ENCODE measurements at places on chromosomes 5 and 9.

DNA sequence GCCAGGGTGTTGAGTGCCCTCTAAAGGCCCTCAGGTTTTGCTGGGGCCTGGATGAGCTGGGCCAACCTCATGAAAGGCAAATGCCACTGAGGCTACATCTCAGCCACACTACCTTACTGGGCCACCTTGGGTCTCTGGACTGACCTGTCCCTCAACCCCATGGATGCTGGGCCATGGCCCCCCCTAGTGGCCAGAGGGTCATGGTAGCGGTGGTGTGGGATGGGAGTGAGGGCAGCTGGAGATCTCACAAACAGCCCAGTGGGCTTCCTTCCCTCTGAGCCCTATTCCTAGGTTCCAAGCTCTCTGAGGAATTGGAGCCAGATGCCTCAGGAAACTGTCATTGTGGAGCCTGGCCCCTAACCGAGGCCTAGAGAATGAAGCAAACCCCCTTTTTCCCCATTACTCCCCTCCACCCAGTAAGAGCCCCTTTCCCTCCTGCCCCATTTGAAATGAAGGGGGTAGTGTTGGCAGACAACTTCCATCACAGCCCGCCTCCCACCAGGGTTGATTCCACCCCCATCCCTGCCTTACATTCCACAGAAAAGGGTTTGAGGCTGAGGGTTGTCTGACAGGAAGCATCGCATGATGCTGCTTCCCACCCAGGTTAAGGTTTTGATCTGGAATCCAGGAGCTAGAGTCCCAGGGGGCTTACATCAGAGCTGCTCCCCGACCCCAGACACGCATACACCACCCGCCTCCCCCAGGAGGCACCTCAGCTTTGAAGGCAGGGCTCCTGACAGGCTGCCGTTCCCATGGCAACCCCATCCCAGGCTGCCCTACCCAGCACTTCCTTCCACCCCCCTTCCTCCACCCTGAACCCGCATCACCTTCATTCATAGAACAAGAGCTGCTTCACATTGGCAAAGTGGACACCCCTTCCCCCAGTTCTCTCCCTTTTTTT, 63.9 kb downstream of the PCDH1 start:
- H3K27ac ChIP-seq, result no peak overlapping the region
- peaks cover 9% of the 10 kb centered on the region for H3K4me1 ChIP-seq
- no peaks in the 10 kb centered on the region for H3K36me3 ChIP-seq
- H3K27me3 ChIP-seq, result peaks cover 79% of the 10 kb centered on the region

- peaks cover 7% of the 10 kb centered on the region for H3K36me3 ChIP-seq
- no peak for DNase-seq
- no peaks in the 10 kb centered on the region for H3K27me3 ChIP-seq
- H3K27ac ChIP-seq, result peak overlapping the region; percentile 89
Measured at GRCh38 chr9:124853605-124854143, 414 bp downstream of the WDR38 start.

DNA sequence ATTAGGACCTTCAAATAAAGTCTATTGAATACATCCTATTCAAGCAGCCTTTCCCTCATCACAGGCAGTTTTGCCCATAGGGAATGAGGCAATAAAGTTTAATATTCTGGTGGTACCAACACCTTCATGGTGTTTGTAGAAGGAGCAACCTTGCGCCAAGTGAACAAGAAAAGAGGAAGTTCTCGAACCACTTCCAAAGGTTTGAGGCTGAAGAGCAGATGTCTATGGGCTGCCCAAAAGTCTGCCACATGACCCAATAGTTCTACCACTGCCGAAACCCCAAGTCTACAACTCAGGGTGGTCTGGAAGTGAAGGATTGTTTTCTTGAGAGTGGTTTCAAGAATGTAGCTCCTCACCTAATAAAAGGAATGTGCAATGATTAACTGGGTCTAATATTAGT, 123.1 kb downstream of the NPR3 start:
- no peak overlapping the region for H3K4me3 ChIP-seq
- H3K4me1 ChIP-seq, result no peaks in the 10 kb centered on the region
- no peak for DNase-seq
- H3K27me3 ChIP-seq, result no peaks in the 10 kb centered on the region

GRCh38 chr9:128838338-128838737, 8.7 kb upstream of the SPOUT1 start:
- H3K36me3 ChIP-seq, result peaks cover 10% of the 10 kb centered on the region
- DNase-seq, result no peak
- no peaks in the 10 kb centered on the region for H3K4me1 ChIP-seq
- no peaks in the 10 kb centered on the region for H3K27me3 ChIP-seq
- H3K27ac ChIP-seq, result no peak overlapping the region

GRCh38 chr5:4735261-4735660, 404.9 kb upstream of the ADAMTS16 start:
- H3K4me3 ChIP-seq, result no peak overlapping the region
- no peaks in the 10 kb centered on the region for H3K36me3 ChIP-seq
- H3K27me3 ChIP-seq, result no peaks in the 10 kb centered on the region
- H3K27ac ChIP-seq, result no peak overlapping the region
- no peak for DNase-seq

DNA sequence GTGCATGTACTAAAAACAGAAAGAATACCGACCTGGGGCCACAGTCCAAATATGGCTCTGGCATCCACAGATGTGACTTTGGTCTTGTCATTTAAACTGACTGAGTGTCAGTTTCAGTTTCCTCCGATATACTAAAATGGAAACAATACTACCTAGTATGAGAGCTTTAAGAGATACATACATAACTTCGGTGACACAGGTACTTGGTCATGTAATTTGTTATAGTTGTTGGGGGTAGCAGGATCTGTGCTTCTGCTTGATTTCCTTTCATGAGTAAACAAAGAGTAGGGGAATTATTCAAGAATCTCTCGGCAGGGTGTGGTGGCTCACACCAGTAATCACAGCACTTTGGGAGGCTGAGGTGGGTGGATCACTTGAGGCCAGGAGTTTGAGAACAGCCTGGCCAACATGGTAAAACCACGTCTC, 32.1 kb downstream of the MTMR12 start:
- peak overlapping the region; percentile 89 for H3K27ac ChIP-seq
- no peak for DNase-seq
- H3K27me3 ChIP-seq, result no peaks in the 10 kb centered on the region

DNA sequence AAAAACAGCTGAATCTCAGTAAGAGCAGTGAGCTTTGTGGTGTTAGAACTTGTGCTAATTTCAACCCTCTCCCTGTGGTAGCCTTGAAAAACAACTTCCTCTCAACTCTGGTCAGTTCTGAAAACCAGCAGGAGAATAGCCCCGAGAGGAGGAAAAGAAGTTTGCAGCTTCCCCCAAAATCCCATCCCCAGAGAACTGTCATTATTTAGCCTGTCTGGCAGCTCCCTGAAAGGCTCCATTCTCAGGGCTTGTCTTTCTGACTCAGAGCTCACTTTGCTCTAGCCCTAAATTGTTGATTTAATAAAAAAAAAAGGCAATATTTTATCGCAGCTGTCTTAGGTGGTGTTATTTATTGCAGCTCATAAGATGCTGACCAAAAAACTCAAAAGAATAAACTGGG, 11.4 kb upstream of the SLC45A2 start:
- peaks cover 5% of the 10 kb centered on the region for H3K4me1 ChIP-seq
- no peaks in the 10 kb centered on the region for H3K27me3 ChIP-seq
- no peak for DNase-seq
- peaks cover 10% of the 10 kb centered on the region for H3K36me3 ChIP-seq
- H3K4me3 ChIP-seq, result no peak overlapping the region

DNA sequence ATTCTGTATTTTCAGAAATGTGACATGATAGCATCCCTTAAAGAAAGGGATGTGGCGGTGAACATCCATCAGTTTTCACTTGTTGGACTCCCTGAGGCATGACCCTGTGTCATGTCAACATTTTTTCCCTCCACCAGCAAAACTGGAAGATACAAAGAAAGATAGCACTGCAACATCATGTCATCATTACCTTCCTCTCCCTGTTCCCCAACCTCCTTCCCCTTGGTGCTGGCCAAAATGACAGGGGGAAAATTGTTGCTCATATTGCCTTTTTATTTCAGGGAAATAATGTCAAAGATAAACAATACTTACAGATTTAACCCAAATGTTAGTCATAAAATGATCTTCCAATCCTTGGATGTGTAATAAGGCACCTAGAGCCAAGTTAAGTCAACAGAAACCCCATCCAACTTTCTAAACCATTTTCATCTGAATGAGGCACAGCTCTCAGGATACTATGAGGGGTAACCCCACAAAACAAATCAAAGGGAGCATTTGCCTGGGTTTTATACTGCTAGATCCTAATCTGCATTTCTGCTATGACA, 644.3 kb downstream of the ACTL7B start:
- no peak overlapping the region for H3K4me3 ChIP-seq
- no peak overlapping the region for H3K27ac ChIP-seq
- no peaks in the 10 kb centered on the region for H3K36me3 ChIP-seq
- H3K4me1 ChIP-seq, result no peaks in the 10 kb centered on the region
- H3K27me3 ChIP-seq, result no peaks in the 10 kb centered on the region

DNA sequence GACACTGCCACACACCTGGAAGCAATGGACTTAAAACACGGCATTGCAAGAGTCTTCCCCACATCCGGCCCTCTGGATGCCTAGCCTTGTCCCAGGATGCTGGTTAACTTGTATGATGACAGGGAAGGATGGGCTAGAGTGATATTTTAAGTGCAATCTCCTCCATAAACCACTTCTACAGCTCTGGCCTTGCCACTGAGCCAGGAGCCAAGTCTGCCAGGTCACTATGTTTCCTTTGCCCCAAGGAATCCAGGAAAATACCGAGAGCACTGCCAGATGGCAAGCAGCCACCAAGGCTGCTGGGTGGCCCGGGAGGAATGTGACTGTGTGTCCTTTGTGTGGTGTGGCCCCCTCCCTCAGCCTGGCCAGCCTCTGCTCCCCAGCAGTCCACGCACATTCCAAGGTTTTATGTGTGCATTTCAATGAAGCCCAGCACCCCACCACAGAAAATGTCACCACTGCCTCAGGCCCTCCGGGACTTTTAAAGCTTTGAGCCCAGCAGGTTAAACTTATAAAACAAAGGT, 106.0 kb downstream of the FRMD3 start:
- no peak overlapping the region for H3K4me3 ChIP-seq
- DNase-seq, result no peak
- H3K27ac ChIP-seq, result no peak overlapping the region
- H3K4me1 ChIP-seq, result no peaks in the 10 kb centered on the region
- no peaks in the 10 kb centered on the region for H3K27me3 ChIP-seq

DNA sequence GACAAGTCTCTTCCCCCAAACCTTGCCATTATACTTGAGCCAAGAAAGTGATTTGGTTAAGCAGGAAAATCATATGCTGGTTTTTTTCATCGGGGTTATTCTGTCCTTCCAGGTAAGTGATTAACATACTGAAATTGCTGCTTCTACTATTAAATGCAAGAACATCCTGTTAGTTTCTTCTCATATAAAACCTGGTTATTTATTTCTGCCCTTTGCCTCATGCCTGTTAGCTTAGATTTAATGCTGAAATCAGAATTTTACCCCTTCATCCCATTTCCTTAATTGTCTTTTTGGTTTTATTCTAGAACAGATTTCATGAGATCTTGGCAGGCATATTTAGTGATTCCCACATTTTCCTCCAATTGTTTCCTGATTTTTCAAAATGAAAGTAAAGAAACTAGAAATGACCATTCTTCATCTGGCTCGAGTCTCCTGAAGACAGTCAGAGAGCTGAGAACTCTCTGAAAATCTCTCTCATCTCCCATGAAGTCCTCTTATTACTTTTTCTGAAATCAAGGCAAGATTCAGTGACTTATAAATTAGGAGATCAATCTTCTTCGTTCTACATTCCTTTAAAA, 132.9 kb downstream of the NFIB start:
- no peak for DNase-seq
- no peaks in the 10 kb centered on the region for H3K4me1 ChIP-seq
- H3K4me3 ChIP-seq, result no peak overlapping the region
- no peaks in the 10 kb centered on the region for H3K27me3 ChIP-seq

DNA sequence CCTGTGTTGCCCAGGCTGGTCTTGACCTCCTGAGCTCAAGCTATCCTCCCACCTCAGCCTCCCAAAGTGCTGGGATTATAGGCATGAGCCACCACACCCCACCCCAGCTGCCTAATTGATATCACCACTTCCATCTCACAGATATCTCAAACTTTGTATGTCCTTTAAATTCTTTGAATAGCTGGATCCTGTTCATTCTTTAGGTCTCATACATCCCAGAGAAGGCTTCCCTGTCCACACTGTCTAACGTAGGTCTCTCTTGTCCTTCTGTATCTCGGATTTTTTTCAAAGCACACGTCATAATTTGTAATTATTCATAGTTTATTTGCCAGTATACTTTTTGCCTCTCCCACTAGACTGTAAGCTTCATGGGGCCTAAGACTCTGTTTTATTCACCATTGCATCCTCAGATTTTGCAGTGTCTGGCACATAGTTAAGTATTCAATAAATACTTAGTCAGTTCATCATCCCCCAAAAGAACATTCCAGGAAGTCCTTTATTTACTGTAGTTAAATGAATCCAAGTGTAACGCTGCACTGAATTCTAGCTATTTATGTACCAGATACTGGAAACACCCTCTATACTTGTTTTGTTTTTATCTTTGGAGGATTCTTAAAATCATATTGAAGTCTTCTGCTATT, 10.5 kb downstream of the ARSK start:
- H3K4me1 ChIP-seq, result peaks cover 5% of the 10 kb centered on the region
- no peaks in the 10 kb centered on the region for H3K27me3 ChIP-seq
- peaks cover 17% of the 10 kb centered on the region for H3K36me3 ChIP-seq
- DNase-seq, result no peak
- H3K4me3 ChIP-seq, result no peak overlapping the region
- no peak overlapping the region for H3K27ac ChIP-seq

- H3K36me3 ChIP-seq, result no peaks in the 10 kb centered on the region
- no peaks in the 10 kb centered on the region for H3K27me3 ChIP-seq
- no peak for DNase-seq
- H3K27ac ChIP-seq, result no peak overlapping the region
- no peak overlapping the region for H3K4me3 ChIP-seq
- no peaks in the 10 kb centered on the region for H3K4me1 ChIP-seq
Measured at GRCh38 chr5:33701251-33701650, 190.5 kb downstream of the ADAMTS12 start.

- peaks cover 1% of the 10 kb centered on the region for H3K36me3 ChIP-seq
- H3K4me1 ChIP-seq, result peaks cover 22% of the 10 kb centered on the region
- peak overlapping the region; percentile 56 for H3K27ac ChIP-seq
- no peak overlapping the region for H3K4me3 ChIP-seq
Measured at GRCh38 chr9:114756920-114757319, 48.9 kb downstream of the TNFSF15 start.

DNA sequence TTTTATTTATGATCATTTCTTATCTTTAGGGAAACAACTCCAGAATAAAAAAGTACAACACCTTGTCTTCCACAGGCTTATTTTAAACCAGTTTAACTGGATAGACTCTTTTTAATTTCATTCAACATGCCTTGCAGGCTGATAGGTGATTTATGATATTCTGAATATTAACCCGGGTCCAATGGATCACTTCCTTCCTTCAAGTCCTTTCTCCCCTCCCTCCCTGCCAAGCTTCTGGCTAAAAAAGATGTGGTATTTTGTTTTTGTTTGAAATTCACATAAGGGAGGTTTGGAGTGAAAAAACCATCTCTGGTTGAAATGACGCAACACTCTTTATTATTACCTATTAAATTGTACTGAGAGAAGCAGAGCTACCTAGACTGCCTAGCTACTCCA, 265.3 kb downstream of the MLLT3 start:
- no peak overlapping the region for H3K4me3 ChIP-seq
- peaks cover 20% of the 10 kb centered on the region for H3K36me3 ChIP-seq
- peaks cover 19% of the 10 kb centered on the region for H3K4me1 ChIP-seq
- no peak overlapping the region for H3K27ac ChIP-seq

Data from central memory CD8-positive, alpha-beta T cell (primary cell).